ENCODE measurements at places on chromosomes 13 and 19.

- no peak for DNase-seq
Observed at GRCh38 chr13:35593651-35594050, 117.2 kb upstream of the MAB21L1 start.

DNA sequence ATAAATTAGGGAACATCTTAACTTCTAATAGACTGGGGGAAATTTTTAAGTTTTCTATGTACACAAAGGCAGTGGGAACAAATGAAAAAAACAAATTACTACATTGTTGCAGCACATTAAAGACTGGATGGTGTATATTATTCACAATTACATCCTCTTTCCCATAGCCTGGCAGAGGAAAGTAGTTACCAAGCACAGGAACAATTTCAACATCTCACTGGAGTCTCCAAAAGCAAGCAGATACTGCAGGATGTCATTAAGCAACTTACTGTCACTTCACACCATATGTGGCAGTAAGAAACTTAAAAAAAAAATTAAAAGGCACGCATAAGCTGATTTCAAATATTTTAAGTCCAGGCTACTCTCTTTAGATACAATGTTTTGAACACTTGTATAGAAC lies 6.4 kb upstream of the EFNB2 start:
- DNase-seq: peak; percentile 32

DNA sequence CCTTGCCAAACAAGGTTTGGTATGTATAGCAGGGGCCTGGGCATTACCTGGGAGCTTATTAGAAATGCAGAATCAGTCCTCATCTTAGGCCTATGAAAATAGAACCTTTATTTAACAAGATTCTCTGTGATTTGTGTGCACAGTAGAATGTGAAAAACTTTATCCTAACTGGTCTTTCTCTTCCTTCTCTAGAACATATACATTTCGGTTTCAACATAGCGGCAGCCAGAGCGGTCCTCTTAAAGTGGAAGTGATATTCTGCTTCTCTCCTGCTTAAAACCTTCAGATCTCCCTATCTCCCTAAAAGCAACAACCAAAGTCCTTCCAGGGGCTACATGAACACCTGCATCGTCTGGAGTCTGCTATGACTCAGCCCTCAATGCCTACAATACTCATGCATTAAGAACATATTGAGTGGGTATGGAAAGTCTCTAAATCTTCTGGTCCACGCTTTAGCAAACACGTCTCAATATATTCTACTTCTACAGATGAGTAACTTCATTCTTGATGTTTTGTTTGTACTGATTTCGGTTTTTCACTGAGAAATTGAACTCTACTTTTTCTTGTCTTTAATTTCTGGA lies 84.5 kb downstream of the SPRY2 start:
- DNase-seq: peak; percentile 30

DNA sequence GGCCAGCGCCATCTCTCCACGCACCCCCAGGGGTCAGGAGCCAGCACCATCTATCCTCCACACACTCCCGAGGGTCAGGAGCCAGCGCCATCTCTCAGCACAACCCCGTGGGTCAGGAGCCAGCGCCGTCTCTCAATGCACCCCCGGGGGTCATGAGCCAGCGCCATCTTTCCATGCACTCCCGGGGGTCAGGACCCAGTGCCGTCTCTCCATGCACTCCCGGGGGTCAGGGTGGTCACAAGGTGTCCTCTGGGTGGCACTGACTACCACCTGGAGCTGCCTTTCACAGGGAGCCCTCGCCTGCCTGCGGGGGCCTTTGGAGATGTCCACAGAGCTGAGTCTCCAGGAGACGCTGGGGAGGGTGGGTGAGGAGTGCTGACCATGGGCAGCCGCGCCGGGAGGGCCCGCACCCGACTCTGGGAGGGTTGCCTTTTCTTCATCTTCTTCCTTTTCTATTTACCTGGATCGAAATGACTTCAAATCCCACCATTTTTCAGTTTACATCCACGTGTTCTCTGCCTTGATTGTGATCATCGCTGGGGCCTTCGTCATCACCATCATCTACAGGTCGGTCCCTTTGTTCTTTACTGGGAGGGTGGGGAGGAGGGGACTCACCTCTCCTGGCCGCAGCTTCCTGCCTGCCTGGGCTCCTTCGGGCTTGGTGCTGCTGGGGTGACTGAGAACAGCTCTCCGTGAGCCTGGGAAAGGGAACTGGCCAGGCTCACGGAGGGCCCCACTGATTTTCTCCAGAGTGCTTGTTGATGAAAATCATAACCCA lies 19.1 kb downstream of the TEX29 start:
- DNase-seq: no peak

GRCh38 chr13:87123987-87124784 lies 547.0 kb upstream of the SLITRK5 start:
- DNase-seq: peak; percentile 99

GRCh38 chr13:32316501-32316900 lies 1.2 kb downstream of the BRCA2 start:
- DNase-seq: peak; percentile 91

GRCh38 chr13:109897988-109898624 lies 111.7 kb upstream of the IRS2 start:
- DNase-seq: no peak

GRCh38 chr13:46297361-46297811 lies 85.7 kb downstream of the LRRC63 start:
- no peak for DNase-seq

Data from MV-4-11 (cell line).